ENCODE measurements at places on chromosomes 11 and 22.

DNA sequence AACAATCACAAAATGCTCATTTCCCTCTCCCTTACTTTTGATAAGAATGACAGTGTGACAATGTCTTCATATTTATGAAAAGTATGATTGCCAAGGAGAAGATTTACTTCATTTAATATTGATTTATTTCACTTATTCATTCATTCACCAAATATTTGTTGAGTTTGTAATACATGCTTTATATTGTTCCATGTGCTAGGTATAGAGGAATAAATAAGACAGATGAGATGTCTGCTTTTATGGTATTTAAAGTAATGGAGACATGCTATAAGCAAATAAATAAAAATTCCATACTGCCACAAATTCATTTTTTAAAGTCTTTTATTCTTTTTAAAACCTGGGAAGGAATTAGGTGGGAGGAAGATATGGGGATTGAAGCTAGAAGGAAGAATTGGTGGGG is 289.4 kb downstream of the GUCY1A2 start:
- DNase-seq, result no peak

GRCh38 chr11:26551186-26551801 is 20.8 kb downstream of the MUC15 start:
- DNase-seq, result no peak

- peak; percentile 73 for DNase-seq
Observed at GRCh38 chr11:76863196-76863777, 2.6 kb downstream of the ACER3 start.

- no peak for DNase-seq
Observed at GRCh38 chr11:17703951-17704350, 15.4 kb upstream of the MYOD1 start.

DNA sequence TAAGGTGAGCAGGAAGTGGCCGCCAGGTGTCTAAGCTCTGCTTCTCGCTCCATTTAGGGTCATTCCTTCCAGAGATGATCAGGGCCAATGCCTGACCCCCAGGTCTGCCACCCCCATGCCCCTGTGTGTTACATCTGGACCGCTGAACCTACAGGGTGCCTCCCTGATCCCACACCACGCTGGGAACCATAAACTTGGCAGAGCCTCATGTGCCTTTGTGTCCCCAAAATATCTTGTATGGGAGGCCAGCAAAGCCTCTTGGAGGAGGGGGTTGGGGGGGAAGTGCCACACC is 3.7 kb downstream of the TST start:
- DNase-seq, result no peak

- DNase-seq, result no peak
Observed at GRCh38 chr11:92026664-92027063, 198.0 kb upstream of the FAT3 start.

GRCh38 chr11:130588471-130588870 is 140.0 kb downstream of the ADAMTS15 start:
- no peak for DNase-seq

DNA sequence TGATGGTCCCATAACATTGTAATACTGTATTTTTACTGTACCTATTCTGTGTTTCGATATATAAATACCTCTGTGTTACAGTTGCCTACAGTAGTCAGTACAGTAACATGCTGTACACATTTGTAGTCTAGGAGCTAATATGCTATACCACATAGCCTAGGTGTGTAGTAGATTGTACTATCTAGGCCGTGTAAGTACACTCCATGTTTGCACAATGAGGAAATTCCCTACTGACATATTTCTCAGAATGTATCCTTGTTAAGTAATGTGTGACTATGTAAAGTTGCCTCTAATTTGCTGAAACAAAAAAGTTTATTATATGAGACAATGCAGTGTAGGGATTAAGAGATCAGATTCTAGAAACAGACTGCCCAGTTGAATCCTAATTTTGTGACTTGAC is 21.3 kb downstream of the CAPRIN1 start:
- no peak for DNase-seq
